Right atrium auricular region (tissue), 2 donors: ENCODE measurements at places on chromosomes 7 and 10.

- DNase-seq, result no peak
Measured at GRCh38 chr7:100674411-100675104, 1.0 kb downstream of the GNB2 start.

DNA sequence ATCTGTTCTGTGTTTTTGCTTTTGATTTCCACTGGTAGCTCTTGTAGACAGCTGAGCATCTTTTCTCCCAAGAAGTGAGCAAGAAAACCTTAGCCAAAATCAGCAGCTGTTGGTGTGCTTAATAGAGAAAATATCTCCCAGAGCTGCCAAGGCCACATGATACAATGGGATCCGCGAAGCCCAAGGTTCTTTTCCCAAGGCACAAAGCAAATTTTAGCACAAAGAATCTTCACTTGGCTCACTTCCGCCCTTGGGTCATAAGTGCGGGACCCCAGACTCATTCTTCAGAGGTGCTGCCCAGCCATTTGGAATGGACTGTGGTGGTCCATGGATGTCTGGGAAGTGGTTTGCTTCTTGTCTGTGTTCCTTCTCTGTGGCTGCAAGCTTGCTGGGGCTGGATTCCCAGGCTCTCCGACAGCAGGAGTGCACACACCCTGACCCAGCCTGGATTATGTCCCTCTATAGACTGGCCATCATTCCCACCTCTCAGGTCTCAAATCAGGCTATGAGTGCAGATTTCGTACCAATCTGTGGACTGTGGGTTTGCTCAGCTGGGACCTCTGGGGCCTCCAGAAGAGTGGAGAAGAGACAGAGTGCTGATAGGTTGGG lies 93.0 kb upstream of the TMEM72 start:
- no peak for DNase-seq

GRCh38 chr7:27482219-27482618 lies 180.5 kb downstream of the HIBADH start:
- no peak for DNase-seq

- DNase-seq, result no peak
Measured at GRCh38 chr7:29971566-29972314, 17.9 kb downstream of the SCRN1 start.

DNA sequence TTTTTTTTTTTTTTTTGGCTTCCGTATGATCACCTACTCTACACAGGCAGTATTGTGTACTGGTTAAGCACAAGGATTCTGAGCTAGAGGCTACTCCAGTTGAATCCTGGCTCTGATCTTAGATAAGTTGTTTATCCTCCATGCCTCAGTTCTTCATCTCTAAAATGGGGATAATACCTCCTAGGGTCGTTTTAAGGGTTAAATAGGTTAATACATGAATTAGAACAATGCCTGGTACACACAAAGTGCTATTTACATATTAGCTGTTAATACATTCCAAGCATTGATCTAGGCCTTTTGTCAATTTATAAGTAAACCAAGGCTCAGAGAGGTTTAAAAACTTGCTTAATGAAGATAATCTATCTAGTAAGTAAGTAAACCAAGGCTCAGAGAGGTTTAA lies 59.0 kb downstream of the ST7 start:
- DNase-seq, result no peak

- DNase-seq, result no peak
Measured at GRCh38 chr10:71035511-71036296, 147.3 kb upstream of the PCBD1 start.

DNA sequence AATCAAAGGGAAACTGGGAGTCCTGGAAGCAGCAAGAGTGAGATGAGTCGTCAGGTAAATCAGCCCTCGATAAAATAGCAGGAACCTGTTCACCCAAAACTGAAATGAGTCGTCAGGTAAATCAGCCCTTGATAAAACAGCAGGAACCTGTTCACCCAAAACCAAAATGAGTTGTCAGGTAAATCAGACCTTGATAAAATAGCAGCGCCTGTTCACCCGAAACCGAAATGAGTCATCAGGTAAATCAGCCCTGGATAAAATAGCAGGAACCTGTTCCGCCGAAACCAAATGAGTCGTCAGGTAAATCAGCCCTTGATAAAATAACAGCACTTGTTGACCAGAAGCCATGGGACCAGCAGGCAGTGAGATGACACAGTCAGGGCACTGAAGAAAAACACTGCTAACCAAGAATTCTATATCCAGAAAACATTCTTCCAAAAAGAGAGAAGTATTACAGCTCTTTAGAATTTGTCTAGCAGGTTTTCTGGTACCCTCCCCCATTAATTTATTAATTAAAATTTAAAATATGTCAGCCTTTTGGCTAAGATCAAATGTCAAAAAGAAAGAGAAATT lies 3.4 kb upstream of the CYP2E1 start:
- DNase-seq, result no peak
